ENCODE measurements at places on chromosomes 12 and 14.

DNA sequence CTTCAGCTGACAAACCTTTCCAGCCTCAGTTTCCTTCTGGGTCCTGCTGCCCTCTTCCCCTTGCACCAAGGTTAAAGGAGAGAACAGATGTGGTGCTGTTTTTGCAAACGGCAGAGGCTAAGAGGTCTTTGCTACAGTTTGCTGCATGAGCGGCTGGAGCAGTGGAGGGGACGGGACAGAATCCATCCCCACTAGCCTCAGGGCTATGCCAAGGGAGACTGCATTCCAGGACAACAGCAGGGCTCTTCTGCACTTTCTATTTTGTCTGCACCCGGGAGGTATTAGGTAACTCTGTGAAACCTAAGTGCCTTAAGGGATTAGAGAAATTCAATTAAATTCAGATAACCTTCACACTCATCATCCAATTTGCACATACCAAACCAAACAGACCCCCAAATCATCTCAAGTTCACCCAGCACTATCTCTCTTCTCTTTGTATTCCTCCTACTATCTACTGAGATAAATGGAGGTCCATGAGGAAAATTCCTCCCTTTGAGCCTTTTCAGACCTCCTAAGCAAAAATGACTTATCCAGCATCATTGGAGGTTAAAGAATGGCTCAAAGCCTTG lies 103.8 kb upstream of the VRK1 start:
- no peak for DNase-seq

GRCh38 chr14:53840444-53840843 lies 116.2 kb downstream of the BMP4 start:
- no peak for DNase-seq

- DNase-seq: no peak
Observed at GRCh38 chr14:38554026-38554425, 298.1 kb upstream of the CLEC14A start.

- DNase-seq: no peak
Observed at GRCh38 chr12:97017213-97017612, 110.2 kb downstream of the NEDD1 start.

- DNase-seq: no peak
Observed at GRCh38 chr12:3042394-3042793, 34.8 kb upstream of the TSPAN9 start.

GRCh38 chr14:95255487-95255886 lies 64.2 kb downstream of the CLMN start:
- DNase-seq: no peak

GRCh38 chr12:49680075-49680474 lies 27.1 kb downstream of the FMNL3 start:
- no peak for DNase-seq

DNA sequence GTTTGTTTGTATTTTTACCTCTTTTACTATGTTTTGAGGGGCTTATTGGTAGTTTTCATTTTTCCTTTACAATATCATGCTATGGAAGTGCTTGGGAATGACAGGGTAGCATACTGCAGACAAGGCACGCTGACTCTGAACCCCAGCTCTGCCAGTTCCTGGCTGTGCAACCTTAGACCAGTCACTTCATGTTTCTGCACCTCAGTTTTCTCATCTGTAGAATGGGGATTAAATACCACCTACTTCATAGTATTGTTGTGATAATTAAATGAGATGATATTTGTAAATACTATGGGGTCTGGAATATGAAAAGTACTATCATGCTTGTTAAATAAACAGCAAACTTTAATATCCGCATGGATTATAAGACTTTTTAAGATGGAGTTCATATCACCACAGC lies 35.4 kb downstream of the SRRM4 start:
- DNase-seq: no peak

DNA sequence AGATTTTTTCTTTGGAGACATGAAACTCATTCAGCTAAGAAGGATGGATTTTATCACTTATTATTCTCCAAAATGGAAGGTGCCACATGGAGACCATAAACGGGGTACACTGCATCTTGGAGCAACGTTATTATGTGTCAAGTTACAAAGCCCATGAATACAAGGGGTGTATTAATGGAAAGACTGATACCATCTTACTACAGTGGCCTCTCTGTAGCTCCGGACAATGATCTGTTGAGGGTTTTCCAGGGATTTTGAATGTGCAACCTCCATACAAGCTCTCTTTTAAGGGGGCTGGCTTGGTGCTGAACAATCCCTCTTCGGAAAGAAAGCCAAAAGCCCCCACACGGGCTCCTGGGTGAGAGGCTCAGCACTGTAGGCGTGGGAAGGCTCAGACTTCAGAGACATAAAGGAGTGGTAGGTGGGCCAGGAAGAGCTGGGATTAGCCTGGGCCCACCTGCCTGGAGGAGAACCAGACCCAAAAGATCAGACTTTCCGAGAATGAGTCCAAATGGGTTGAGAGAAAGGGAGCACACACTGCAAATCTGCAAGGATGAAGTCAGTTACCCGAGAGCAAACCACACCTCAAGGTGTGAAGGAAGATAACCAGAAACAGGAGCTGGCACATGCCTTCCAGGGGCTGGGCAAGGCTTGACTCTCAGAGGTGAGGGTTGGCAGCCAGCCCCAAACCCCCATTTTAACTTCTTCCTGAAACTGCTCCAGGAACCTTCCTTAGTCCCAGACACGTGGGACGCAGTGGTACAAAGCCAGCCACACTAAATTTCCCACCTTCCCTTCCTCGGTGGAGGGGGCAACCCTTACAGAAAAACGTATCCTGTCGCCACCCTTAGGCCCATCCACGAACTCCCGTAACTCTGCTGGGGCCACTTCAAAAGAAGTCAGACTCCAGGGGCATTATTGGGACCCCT lies 1.5 kb downstream of the VPS37B start:
- DNase-seq: no peak

- DNase-seq: no peak
Observed at GRCh38 chr12:125469683-125470082, 404.4 kb downstream of the AACS start.

DNA sequence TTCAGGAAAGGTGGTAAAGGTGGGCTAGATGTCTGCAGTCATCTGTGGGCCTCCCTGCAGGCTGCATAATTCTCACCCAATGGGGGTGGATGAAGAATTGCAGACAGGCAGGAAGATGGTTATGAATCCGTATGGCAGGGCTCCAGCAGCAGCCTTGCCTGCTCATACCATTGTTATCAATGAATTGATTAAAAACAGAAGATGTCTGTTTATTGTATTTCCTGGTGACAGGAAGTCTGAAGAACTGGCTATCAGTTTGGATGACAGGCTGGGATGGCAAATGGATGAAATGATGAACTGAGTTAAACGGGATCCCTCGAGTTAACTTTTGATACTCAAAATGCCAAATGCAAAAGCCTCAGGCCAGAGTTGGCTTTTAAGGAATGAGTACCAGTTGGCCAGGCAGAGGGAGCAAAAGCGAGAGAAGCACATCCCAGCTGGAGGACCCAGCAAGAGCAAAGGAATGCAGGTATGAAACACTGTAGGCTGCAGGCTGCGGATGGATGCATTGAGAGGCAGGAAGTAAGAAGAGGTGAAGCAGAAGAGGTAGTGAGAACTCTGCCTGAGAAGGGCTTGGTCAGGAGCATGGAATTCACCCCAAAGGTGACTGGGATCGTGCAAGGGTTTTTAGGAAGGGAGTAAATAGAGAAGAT lies 550.0 kb upstream of the TBX3 start:
- no peak for DNase-seq

DNA sequence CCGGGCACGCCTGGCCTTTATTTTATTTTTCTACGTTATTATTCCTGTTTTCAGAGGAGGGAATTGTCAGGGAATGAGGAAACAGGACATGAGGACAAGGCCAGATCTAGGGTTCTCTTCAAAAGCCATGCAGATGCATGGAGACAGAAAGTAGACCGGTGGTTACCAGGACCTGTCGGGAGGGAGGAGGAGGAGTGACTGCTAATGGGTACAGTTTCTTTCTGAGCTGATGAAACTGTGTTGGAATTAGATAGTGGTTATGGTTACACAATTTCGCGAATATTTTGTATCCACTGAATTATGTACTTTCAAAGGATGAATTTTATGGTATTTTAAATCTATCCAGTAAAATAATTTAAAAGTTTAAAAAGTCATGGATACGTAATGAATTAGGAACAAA lies 11.3 kb downstream of the ZNF839 start:
- no peak for DNase-seq

DNA sequence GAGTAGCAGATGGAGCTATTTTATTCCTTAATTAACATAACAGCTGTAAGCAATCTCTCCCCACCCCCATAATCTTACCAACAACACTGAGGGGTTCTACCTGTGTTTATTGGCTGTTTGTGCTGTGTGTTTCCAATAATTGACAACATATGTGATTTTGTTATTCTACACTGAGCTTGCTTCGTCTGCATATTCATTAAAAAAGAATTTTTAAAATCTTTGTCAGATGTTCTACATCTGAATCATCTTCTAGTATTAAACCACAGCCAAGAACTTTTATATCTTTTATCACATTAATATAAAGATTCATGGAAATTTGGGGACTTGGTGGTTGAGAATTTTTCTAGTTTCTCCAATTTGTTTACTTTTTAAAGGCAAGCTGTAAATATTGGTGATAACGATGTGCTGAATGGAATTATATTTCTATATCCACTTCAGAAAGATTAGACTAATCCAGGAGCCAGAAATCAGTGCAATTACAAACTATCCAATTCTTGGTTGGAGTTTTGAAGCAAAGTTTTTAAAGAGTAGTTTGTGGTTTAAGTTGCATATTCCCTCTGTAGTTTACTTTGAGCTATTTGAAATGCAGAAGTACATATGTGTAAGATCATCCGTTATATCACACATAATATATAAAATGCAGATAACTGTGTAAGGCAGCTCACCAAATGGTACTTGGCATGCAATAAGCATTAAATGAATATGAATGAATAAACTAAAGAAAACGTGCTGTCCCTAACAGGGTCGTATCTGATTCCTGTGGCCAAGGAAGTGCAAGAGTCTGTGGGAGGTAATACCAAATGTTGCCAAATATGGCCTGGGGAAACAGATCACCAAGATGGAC lies 206.9 kb downstream of the PELI2 start:
- DNase-seq: no peak

DNA sequence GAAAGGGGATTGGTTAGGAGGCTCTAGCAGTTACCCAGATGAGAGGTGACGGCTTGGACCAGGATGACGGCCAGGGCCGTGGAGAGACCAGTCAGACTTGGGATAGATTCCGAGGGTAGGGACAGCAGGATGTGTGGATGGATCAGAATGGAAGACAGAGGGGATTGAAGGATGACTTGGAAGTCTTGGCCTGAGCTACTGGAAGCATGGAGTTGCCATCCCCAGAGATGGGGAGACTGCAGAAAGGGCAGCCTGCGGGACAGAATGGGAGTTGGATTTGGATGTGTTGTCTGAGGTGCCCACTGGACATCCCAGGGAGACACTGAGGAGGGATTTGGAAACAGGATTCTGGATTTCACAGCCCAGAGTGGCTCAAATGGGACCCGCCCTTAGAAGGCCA lies 102.3 kb downstream of the CALM1 start:
- DNase-seq: no peak

GRCh38 chr12:43349863-43350262 lies 202.1 kb downstream of the ADAMTS20 start:
- no peak for DNase-seq

- peak; percentile 59 for DNase-seq
Observed at GRCh38 chr14:91059576-91060350, 678 bp downstream of the RPS6KA5 start.

DNA sequence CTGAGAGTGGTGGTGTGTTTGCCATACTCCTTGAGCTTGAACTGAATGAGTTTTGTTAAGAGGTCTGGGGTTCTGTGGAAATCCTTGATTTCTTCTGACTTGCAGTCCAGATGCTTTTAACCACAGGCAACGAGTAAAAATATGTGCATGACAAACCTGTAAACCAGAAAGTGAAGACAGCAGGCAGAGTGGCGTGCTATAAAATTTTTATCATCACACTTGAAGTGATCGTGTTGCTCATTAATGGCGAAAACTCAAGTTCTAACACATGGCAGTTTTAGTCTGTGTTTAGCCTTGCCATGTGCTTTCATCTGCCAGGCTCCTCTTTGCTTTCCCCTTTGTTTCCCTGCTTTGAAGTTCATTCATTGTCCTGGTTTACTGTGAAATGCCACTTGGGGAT lies 28.0 kb downstream of the TXNRD1 start:
- DNase-seq: no peak

GRCh38 chr14:67411820-67412421 lies at the start of gene PLEK2:
TSS of gene PLEK2 (minus strand) at chr14:67412165. CDS start at chr14:67412059, 106 bp downstream.
- DNase-seq: peak; percentile 15

DNA sequence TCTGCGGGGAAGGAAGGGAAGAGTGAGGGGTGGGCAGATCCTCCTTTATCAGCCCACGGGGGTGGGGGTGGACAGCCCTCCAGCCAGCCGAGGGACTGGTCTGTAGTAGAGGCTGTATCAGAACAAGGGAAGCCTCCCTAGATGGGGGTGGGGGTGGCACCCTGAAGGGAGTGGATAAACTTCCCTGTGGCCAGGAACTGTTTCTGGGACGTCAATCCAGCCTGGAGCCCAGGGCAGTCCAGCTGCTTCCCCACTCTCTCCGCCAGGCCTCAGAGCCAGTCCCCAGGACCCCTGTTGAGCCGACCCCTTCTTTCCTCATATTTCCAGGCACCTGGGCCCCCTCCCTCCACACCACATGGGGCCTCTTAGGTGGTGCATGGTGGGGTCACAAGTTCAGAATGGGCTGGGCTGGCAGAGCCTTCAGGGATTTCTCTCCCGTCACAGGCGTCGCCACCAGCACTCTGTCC lies 6.7 kb downstream of the PLD4 start:
- no peak for DNase-seq

GRCh38 chr12:14326699-14327098 lies 38.8 kb upstream of the ATF7IP start:
- DNase-seq: no peak

DNA sequence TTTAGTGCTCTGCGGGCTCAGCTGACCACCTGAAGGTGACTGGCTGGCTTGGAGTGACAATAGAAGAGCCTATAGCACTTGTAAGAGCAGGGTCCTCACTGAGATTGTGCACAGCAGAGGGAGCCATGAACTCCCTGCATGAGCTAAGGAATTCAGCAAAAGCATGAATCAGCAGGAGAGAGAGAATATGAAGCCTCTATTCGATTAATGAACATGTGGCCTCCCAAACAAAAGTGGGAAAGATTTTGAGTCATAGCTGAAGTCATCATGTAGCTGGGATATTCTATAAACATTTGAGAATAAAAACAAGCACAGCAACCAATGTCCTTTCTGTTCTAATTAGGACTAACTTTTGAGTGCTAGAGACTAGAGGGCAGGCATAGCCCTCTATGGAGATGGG lies 626.6 kb downstream of the DIO2 start:
- DNase-seq: no peak

All from stimulated activated naive CD4-positive, alpha-beta T cell treated with Interleukin-2 at 50 U/mL for 16 hours (primary cell).